ENCODE measurements at places on chromosomes 7 and 10. TPM values are rescaled to one million over a fixed set of nuclear protein-coding genes. Genes with fewer than 3 reads are reported as not detected.

CTAGE4 gene
- total RNA-seq, result 4.4 TPM

AKR1D1 gene
- total RNA-seq, result not detected

COL13A1 gene
- 6.7 TPM for total RNA-seq

CUZD1 gene
- total RNA-seq, result 1.5 TPM

SUN1 gene
- total RNA-seq, result 349 TPM

OR6V1 gene
- not detected for total RNA-seq

EPO gene
- total RNA-seq, result not detected

SPDYE2 gene
- 0.23 TPM for total RNA-seq

AKR1B15 gene
- total RNA-seq, result not detected

TFR2 gene
- total RNA-seq, result 1.7 TPM

DNA sequence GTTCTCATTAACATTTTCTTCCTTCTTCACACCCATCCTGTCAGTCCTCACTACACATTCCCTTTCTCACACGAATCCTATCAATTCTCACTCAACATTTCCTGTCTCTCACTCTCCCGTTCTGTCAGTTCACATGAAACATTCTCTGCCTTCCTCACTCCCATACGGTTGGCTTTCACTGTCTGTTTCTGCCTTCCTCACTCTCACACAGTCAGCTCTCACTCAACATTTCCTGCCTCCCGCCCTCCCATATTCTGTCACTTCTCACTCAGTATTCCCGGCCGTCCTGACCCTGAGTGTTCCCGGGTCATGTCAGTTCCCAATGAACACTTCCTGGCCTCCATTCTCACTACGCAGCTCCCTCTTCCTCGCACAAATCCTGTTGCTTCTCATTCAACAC, 61.5 kb downstream of the DYNC2I1 start:
- peaks cover 29% of the 10 kb centered on the region for H3K36me3 ChIP-seq
- no peaks in the 10 kb centered on the region for H3K4me1 ChIP-seq
- peak; percentile 23 for DNase-seq
- H3K4me3 ChIP-seq, result no peak overlapping the region
- H3K27me3 ChIP-seq, result no peaks in the 10 kb centered on the region
- no peak overlapping the region for H3K27ac ChIP-seq

DNA sequence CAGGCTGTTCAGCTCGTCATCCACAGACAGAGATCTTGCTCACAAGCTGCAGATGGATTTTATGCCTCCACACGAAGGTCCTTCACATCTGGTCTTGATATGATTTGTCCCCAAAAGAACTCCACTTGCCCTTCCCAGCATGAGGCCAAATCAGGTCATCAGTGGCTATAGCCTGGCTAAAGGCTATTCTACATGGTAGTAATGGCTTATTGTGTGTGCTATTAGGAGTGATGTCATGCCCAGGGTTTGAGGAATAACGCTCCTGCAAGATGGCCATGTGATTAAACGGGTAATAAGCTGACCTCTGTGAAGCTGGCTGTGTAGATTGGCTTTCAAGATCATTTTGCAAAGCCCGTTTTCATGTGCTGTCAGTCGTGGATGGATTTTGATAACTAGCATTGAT, 313.8 kb downstream of the FRMD4A start:
- H3K4me1 ChIP-seq, result peaks cover 24% of the 10 kb centered on the region
- no peak overlapping the region for H3K27ac ChIP-seq
- H3K4me3 ChIP-seq, result no peak overlapping the region
- DNase-seq, result no peak

- DNase-seq, result no peak
- no peak overlapping the region for H3K27ac ChIP-seq
- H3K4me1 ChIP-seq, result peaks cover 5% of the 10 kb centered on the region
- no peak overlapping the region for H3K4me3 ChIP-seq
- H3K27me3 ChIP-seq, result no peaks in the 10 kb centered on the region
Measured at GRCh38 chr10:43901744-43902504, 253.2 kb upstream of the ZNF32 start.

GRCh38 chr7:87354749-87355148, 9.3 kb downstream of the CROT start:
- no peaks in the 10 kb centered on the region for H3K27me3 ChIP-seq
- DNase-seq, result peak; percentile 25
- H3K4me1 ChIP-seq, result no peaks in the 10 kb centered on the region
- peaks cover 25% of the 10 kb centered on the region for H3K36me3 ChIP-seq

DNA sequence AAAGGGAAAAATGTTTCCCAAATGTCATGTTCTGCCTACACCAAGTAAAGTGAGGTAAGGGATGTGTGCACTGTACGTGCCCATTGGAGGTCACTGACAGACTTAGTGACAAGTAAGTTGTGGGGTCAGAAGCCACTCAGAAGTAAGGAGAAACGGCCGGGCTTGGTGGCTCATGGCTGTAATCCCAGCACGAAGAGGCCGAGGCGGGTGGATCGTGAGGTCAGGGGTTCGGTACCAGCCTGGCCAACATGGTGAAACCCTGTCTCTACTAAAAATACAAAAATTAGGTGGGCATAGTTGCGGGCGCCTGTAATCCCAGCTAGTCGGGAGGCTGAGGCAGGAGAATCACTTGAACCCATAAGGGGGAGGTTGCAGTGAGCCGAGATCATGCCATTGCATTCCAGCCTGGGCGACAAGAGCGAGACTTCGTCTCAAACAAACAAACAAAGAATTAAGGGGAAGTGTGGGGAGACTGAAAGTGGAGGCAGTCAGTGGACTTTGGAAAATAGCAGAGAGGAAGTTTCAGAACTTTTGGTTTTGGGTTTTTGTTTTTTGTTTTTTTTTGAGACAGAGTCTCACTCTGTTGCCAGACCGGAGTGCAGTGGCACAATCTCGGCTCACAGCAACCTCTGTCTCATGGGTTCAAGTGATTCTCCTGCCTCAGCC, 114.8 kb downstream of the WDFY4 start:
- H3K36me3 ChIP-seq, result no peaks in the 10 kb centered on the region
- H3K27me3 ChIP-seq, result no peaks in the 10 kb centered on the region
- DNase-seq, result no peak
- H3K4me3 ChIP-seq, result no peak overlapping the region
- no peaks in the 10 kb centered on the region for H3K4me1 ChIP-seq

DNA sequence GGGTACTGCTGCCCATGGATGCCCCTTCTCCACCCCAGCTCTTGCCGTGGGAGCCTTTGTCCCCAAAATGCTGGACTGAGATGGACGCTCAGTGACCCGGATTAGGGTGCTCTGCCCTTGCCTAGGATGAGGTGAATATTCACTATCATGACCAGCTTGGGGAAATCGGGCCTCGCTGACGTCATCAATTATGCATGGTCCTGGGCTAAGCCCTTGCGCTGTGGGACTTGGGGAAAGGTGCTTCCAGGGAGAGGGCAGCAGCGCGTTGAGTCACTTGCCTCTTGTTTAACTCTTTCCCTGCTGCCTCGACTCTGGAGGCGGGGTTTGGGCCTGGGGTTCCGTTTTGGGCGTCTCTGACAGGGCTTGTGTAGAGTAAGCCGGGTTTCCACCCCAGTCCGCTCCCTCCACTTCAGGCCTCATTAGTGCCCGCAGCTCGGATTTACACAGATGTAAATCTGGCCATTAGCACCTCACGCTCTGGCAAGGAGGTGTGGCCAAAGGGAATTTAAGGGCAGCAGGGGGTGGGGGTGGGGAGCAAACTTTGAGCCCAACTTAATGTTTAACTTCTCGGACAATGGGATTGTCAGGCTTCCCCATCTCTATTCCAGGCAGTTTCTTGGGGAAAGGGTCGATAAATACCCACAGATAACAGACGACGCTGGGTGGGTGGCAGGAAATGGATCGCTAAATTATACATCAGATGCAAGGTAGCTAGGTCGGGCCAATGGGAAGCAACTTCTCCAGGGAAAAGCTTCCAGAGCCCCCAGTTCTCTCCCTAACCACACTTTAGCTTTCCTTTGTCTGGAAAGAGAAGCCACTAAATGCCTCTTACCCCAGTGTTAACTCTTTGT, 51.3 kb upstream of the TCF7L2 start:
- no peaks in the 10 kb centered on the region for H3K4me1 ChIP-seq
- no peak overlapping the region for H3K4me3 ChIP-seq
- no peaks in the 10 kb centered on the region for H3K27me3 ChIP-seq
- peak; percentile 42 for DNase-seq
- no peaks in the 10 kb centered on the region for H3K36me3 ChIP-seq

GRCh38 chr10:110775020-110775375, 96.7 kb upstream of the PDCD4 start:
- no peaks in the 10 kb centered on the region for H3K27me3 ChIP-seq
- H3K4me3 ChIP-seq, result no peak overlapping the region
- no peak for DNase-seq
- H3K36me3 ChIP-seq, result no peaks in the 10 kb centered on the region
- H3K27ac ChIP-seq, result no peak overlapping the region

GRCh38 chr10:101047268-101047667, 14.5 kb upstream of the KAZALD1 start:
- no peaks in the 10 kb centered on the region for H3K4me1 ChIP-seq
- H3K36me3 ChIP-seq, result no peaks in the 10 kb centered on the region
- no peak overlapping the region for H3K27ac ChIP-seq
- DNase-seq, result no peak
- H3K4me3 ChIP-seq, result no peak overlapping the region

DNA sequence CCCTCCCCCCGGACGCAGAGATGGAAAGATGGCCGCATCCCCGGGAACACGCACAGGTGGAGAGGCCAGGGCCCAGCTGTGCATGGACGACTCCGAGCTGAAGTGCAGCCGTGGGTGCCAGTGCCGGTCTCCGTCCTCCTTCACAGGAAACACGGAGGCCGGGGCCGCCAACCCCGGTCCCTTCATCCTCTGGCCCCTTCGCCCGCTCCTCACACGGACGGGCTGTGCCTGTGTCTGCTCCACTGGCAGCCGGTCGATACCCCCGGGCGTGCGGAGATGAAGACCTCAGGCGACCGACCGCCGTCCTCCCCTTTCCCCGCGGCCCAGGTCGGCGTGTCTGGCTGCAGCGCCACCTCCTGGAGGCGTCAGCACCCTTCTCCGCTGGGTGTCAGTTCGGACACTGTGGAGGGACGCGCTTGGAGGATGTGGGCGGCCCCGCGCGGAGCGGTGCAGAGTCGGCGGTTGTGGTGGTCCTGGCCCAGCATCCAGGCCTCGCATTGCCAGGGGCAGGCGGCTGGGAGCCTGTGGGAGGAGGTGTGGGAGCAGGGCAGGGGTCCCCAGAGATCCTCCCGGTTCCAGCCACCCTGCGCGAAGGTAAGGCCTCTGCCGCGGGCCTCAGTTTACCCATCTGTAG, 9.9 kb downstream of the ZNF511 start:
- H3K4me3 ChIP-seq, result no peak overlapping the region
- H3K4me1 ChIP-seq, result no peaks in the 10 kb centered on the region
- peaks cover 10% of the 10 kb centered on the region for H3K27me3 ChIP-seq
- no peaks in the 10 kb centered on the region for H3K36me3 ChIP-seq

DNA sequence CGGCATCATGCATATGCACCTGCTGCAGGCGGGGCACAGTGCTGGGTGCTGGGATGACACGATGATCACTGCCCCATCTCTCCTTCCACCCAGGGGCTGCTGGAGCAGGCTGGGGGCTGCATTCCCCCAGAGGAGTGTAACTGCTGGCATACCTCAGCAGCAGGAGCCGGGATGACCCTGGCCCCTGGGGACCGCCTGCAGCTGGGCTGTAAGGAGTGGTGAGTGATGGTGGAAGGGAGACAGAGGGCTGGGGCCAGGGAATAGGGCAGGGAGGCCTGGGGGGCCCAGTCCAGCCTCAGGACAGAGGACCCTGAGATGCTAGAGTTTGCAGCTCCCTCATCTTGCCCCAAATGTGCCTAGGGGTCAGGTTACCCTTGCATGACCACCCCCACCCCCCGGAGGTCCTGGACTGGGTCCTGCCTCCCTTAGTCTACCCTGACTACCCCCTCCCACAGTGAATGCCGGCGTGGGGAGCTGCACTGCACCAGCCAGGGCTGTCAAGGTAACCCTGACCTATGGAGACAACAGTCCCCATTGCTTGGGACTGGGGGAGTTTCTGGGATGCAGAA, 14.5 kb upstream of the ZNF862 start:
- no peaks in the 10 kb centered on the region for H3K4me1 ChIP-seq
- H3K27ac ChIP-seq, result no peak overlapping the region
- H3K36me3 ChIP-seq, result no peaks in the 10 kb centered on the region
- no peak for DNase-seq

DNA sequence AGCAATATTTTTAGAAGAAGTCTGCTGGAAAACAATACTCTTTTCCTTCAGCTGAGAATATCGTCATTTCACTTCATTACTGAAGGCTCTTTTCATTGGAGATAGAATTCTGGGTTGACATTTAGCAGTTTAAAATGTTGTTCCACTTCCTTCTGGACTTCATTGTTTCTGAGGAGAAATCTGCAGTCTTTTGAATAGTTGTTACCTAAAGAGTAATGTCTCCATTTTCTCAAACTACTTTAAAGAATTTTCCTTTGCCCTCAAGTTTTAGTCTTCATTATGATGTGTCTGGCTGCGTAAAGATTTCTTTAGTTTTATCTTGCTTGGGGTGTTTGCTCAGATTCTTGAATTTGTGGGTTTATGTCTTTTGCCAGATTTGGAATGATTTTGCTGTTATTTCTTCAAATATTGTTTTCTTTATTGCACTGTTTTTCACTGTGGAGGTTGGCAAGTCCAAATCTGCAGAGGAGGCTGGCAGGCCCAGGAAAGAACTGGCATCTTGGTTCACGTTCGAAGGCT, 136.3 kb downstream of the DNAJB6 start:
- no peak for DNase-seq
- no peak overlapping the region for H3K27ac ChIP-seq
- no peaks in the 10 kb centered on the region for H3K27me3 ChIP-seq
- no peak overlapping the region for H3K4me3 ChIP-seq
- no peaks in the 10 kb centered on the region for H3K36me3 ChIP-seq

DNA sequence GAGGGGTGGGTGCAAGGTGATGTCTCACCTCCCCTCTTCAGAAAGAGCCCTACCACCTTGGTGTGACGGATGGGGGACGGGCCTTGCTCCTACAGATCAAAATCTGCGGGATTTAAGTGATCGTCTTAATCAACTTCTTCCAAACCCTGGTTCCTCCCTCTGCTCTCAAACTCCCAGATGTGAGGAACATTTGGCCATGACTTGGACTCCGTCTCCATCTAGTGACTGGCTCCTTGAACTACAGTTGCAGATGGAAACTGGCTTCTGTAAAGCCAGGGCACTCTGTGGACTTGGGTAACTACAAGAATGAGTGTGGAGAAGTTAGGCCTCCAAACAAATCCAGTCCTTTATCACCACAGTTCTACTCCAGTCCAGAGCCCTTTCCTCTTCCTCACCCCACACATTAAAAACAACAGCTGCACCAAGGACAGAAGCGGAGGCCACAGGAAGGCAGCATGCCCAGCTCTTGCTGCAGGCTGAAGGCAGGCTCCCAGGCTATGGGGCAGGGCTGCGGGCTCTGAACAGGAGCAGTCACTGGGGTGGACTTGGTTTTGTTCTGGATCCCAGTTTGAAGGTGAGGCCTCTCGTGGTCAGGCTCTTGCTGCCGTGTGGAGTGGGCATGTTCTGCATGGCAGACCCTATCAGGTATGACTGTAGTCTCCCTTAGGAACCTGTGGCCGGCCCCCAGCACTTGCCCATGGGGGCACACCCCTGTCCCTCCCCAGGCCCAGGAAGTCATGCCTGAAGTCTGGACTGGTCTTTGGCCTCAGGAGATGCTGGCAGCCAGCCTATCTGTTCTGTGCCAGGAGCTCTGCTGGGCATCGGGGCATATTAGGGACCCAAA, 79.4 kb downstream of the VWC2 start:
- no peak overlapping the region for H3K4me3 ChIP-seq
- H3K27ac ChIP-seq, result no peak overlapping the region
- peak; percentile 77 for DNase-seq
- no peaks in the 10 kb centered on the region for H3K36me3 ChIP-seq
